ENCODE measurements at places on chromosomes 6 and 20.

GRCh38 chr6:163599136-163599535 lies 184.6 kb downstream of the QKI start:
- no peaks in the 10 kb centered on the region for H3K4me1 ChIP-seq
- H3K4me3 ChIP-seq: no peak overlapping the region
- H3K27me3 ChIP-seq: no peaks in the 10 kb centered on the region

GRCh38 chr6:157121897-157122296 lies 201.4 kb downstream of the TMEM242 start:
- no peak overlapping the region for H3K4me3 ChIP-seq
- H3K36me3 ChIP-seq: no peaks in the 10 kb centered on the region
- H3K27me3 ChIP-seq: no peaks in the 10 kb centered on the region
- ATAC-seq: no peak
- no peak overlapping the region for H3K27ac ChIP-seq
- H3K4me1 ChIP-seq: peaks cover 5% of the 10 kb centered on the region

DNA sequence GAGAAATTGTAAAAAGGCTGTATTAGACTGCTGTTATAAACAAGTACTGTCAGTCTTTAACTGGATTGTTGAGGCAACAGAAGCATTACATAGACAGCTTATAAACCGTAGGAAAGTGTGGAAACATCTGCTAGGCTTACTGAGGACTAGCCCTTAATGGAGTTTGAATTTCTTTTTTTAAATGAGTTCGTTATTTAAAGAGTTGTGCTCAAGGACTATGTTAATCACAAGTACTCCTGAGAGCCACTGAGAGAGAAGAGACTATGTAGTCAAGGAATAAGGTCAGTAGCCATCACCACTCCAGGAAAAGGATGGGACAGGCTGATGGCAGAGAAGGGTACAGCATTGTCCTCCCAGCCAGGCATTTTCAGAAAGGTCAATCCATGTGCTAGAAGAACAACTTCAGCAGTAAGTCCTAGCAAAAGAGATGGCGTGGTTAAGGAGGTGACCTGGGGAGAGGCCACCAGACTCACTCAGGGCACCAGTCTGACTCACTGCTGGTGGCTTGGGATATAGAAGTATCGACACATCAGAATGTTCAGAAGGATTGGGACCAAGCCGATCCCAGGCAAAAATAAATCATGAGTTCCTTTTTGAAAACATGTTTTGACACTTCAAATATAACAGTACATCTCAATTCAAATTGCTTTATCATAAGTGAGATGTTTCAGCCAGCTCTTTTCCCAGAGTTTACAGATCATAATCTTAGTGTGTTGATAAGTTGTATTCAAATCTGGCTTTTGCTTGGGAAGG lies 6.4 kb downstream of the RPS12 start:
- H3K4me3 ChIP-seq: no peak overlapping the region
- ATAC-seq: no peak
- peak overlapping the region; percentile 56 for H3K27ac ChIP-seq
- H3K4me1 ChIP-seq: peaks cover 8% of the 10 kb centered on the region

DNA sequence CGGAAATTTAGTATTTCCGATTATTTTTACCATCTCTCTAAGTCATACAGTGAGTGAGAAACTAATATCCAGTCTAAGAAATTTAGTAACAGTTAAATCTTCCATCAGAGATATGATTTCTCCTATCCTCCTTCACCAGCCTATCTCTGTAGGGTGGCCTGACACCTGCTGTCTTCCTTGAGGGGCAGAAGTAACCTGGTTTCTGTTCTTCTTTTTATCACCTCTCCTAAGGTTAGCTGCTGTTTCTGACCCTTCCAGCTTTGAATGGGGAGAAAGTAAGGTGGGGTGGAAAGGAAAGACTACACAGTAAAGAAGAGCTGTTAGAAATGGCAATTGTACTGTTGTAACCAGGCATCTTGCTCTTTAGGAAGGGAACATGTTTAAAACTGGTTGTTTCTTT lies 447.7 kb downstream of the PHF3 start:
- H3K4me1 ChIP-seq: no peaks in the 10 kb centered on the region
- no peak overlapping the region for H3K4me3 ChIP-seq
- H3K36me3 ChIP-seq: no peaks in the 10 kb centered on the region
- ATAC-seq: no peak

GRCh38 chr6:14573703-14574290 lies 456.2 kb downstream of the CD83 start:
- no peaks in the 10 kb centered on the region for H3K4me1 ChIP-seq
- H3K36me3 ChIP-seq: no peaks in the 10 kb centered on the region
- no peaks in the 10 kb centered on the region for H3K27me3 ChIP-seq
- H3K27ac ChIP-seq: no peak overlapping the region

DNA sequence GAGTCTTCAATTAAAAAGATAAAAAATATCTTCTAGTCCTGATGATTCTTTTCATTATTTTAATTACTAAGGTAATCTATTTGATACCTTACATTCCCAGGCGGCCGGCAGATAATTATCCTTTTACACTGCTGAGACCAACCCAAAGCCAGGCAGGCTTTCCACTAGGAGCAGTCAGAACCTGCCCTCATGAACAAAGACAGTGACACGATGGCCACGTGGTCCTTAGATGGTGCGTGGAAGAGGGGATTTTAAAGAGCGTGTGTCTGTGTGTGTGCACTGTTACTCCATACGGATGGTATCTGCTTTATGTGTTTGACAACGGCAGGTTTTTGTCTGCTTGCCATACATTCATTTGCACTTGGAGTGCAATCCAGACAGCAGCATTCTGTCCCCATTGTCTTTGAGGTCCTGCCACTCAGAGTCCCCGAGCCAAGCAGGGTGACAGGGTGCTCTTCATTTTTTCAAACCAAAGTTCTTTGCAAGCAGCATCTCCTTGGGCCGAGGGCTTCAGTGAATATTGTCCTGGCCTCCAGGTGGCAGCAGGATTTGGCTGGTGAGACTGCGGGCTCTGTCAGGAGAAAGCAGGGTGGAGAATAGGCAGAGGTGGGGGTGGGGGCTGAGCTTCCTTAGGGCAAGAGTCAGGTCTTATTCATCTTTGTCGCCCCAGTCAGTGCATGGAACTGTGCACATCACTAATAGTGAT lies 260.5 kb downstream of the NRN1 start:
- no peak for ATAC-seq
- no peaks in the 10 kb centered on the region for H3K36me3 ChIP-seq
- no peaks in the 10 kb centered on the region for H3K27me3 ChIP-seq

- no peak overlapping the region for H3K27ac ChIP-seq
- H3K4me1 ChIP-seq: no peaks in the 10 kb centered on the region
- H3K36me3 ChIP-seq: no peaks in the 10 kb centered on the region
- no peak for ATAC-seq
Observed at GRCh38 chr20:36028106-36028808, 59.9 kb downstream of the CNBD2 start.

- no peak overlapping the region for H3K4me3 ChIP-seq
- no peaks in the 10 kb centered on the region for H3K27me3 ChIP-seq
- no peaks in the 10 kb centered on the region for H3K36me3 ChIP-seq
- H3K4me1 ChIP-seq: no peaks in the 10 kb centered on the region
Observed at GRCh38 chr6:148565321-148565926, 181.4 kb upstream of the UST start.

- ATAC-seq: no peak
- no peak overlapping the region for H3K4me3 ChIP-seq
- H3K27me3 ChIP-seq: no peaks in the 10 kb centered on the region
- no peaks in the 10 kb centered on the region for H3K4me1 ChIP-seq
- H3K27ac ChIP-seq: no peak overlapping the region
Observed at GRCh38 chr6:124066946-124067552, 263.4 kb downstream of the NKAIN2 start.

GRCh38 chr6:26336355-26337198 lies 28.4 kb upstream of the BTN3A2 start:
- ATAC-seq: no peak
- no peak overlapping the region for H3K27ac ChIP-seq
- H3K27me3 ChIP-seq: peaks cover 32% of the 10 kb centered on the region
